ENCODE measurements at places on chromosomes 1 and 21.

- no peak for DNase-seq
Observed at GRCh38 chr1:236471653-236472052, 52.1 kb upstream of the LGALS8 start.

DNA sequence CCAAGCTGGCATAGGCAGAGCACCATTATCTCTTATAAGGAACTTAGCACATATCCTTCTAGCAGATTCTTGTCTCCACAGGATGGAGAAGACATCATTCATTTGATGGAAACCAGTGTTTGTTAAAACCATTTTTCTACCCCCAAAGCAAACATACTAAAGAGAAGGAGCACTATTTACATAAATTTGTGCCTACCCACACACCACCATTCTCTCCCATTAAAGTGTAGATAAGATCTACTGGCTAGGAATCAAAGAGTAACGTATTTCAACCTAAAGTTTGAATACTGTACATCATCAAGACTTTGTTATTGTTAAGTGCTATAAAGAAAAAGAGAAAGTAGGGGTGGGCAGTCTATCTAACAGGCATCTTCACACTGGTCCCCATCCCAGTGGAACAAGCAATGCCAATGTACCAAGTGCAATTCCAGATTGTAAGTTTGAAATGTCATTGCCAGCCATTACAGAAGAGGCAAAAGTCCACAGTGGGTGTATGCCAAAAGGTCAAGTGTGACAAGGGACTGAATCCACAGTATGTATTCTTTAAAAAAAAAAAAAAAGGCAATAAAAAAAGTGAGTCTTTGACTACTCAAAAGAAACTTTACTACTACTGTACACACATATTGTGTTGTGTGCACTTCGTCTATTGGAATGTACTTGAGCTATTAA lies 18.8 kb downstream of the CCSAP start:
- DNase-seq: no peak

DNA sequence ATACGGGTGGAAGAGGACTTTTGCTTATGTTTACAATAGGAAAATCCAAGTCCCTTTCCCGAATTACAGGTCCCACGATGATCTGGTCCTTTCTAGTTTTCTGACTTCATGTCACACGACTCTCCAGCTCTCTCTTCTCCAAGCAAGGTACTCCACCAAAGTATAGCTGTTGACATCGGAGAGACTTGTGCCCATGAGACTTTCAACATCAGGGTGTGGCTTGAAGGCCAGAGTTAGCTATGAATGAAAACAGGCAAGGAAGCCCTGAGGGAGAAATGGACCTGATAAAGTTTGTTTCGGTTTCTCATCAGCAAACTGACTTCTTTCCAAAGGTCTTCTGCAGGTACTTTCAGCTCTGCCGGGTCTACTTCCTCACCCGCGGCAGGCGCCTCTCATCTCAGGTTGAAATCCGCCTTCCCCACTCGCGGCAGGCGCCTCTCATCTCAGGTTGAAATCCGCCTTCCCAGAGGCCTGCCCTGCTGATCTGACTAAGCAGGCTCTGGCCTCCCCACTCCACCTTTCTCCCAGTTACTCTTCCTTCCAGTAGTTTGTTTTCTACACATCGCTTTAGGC lies 2.1 kb upstream of the PER3 start:
- peak; percentile 24 for DNase-seq

DNA sequence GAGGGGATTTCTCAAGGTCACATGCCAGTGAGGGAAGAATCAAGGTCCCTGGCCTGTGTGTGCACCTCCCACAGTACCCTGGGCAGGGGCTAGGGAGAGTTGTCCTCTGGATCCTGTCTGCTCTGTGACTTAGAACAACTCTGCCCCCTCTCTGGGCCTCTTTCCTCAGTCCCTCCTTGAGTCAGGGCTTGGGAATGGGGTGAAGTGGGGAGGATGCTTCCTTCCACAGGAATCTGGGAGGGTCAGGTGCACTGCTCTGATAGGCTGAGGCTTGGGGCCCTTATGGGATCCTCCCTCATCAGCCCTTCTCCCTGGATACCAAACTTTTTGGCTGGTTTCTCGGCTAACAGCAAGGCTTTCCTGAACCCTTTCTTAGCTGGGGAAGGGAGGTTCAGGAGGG lies 2.5 kb downstream of the TRNP1 start:
- DNase-seq: no peak

DNA sequence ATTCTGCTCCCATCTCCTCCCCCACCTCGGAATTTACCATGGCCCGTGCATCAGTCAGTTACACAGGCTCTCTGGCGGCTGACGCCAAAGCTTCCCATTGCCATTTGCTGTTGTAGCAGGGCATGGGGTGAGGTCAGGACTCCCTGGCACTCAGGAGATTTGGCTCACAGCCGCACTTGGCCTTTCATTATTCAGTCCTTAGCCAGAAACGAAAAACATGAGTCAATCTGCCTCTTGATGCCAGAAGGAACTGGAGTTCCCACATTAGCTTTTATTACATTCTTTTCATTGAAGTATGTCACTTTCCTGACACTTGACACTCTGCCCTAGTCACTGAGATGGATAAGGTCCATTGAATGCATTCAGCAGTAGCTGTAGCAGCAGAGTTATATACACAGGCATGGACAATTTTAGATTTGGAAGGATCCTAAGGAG lies 260.6 kb downstream of the CACNA1E start:
- no peak for DNase-seq

- no peak for DNase-seq
Observed at GRCh38 chr1:18929686-18930085, 26.8 kb downstream of the IFFO2 start.

DNA sequence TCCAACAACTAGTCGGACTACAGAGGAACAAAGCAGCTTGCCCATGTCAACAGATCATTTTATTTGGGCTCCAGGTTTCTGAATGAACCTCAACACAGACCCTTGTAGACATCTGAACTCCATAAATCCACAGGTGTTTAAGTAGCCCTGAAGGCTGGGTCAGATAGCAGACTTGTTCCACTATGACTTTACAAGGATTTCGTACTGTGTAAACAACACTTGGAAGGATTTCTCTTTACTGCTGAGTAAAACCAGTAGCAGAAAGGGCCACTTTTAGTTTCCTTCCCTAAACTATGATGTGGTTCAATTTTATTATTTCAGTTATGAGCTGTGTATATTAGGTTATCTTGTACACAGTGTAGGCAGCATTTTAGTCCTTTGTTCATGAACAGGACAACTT lies 316.4 kb upstream of the ADGRL2 start:
- DNase-seq: no peak

DNA sequence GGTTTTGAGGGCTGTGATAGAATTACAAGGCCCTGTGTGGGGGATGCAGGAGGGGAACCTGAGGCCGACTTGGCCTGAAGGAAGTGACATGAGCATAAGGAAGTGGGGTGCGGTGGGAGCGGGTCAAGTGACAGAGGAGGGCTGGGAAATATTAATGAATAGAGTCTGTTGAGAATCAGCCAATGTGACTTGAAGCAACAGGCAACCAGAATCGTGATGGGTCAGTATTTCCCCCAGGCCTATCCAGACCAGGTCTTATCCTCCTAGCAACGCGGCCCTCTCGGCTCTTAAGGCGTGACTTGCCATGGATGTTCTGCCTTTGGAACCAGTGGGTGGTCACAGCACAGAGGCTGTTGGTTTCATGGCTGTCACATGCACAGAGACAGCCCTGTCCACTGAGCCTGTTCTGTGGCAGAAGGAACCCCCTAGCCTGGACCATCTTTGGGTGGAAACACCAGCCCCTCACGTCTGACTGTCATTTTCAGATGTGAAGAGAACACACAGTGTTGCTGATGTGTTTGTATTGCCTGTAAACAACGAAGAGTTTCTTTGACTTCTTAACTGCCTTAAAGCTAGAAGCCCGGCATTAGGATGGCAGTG lies 468.8 kb downstream of the CAMTA1 start:
- DNase-seq: no peak

DNA sequence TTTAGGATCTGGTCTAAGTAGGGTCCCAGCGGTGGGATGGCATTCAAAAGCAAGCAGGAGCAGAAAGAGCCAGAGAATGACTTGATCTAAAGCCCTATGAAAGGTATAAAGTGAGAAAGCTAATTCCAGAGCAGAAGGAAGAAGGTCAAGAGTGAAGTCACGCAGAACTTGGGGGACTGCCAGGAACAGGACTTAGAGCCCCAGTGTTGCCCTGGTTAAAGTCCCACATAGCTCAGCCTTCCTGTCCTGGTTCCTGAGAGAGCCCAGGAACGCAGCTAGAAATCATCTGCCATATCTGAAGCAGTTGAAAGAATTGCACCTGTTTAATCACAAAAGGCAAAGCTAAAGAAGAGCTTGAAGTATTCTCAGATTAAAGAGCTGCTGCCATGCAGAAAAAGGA lies 160.6 kb upstream of the ATP1B1 start:
- DNase-seq: no peak

DNA sequence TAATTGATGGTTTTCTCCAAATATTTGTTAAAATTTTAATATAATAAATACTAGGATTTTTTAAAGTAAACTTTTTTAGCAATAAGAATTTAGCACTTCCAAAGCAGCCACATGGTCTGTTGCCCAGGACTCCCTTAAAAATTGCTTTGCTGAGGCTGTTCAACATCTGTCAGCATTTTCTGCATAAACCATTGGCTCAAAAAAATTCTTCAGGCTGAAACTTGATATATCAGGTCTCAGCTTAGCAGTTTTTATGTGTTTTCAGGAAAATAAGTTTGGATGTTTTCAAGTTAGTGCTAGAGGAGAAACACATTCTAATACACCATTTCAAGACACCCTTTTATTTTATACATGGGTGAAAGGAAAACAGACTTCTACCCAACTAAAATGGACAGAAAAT lies 69.1 kb upstream of the C1orf105 start:
- DNase-seq: no peak

GRCh38 chr1:43760745-43761317 lies 53.5 kb downstream of the ST3GAL3 start:
- DNase-seq: no peak

DNA sequence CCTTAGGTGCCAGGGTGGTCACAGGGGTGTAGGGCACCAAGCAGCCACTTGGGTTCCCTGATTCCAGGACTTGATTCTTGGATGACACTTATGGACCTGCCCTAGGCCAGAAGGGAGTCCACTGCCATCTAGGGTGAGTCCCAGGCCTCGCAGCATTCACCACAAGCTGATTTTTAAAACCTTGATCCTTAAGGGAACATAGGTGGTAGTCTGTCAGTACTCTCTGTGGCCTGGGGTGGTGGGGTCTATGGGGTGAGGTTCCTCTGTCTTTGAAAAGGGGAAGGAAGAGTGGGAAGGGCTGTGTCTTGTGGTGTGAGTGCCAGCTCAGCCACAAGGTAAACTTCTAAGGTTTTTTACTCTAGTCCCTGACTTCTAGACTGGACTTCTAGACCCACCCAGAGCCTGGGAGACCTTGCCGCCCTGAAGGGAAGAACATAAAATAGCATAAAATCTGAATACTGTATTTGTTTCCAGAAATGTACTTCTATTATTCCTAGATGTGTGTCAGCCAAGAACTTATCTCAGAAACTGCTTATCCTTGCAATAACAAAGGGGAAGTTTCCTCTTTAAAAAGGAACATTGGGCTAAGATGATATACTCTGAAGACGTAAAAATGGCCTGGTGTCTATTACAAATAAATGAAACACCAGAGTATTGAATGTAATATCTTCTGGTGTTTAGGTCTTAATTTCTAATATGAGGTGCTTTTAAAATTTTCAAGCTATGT lies 757.3 kb downstream of the LTN1 start:
- no peak for DNase-seq

GRCh38 chr1:71565262-71565661 lies 484.4 kb upstream of the ZRANB2 start:
- DNase-seq: no peak

- DNase-seq: peak; percentile 78
Observed at GRCh38 chr1:226677027-226678020, 61.8 kb downstream of the ITPKB start.

- no peak for DNase-seq
Observed at GRCh38 chr1:227901906-227902640, 45.7 kb downstream of the WNT9A start.

- DNase-seq: no peak
Observed at GRCh38 chr21:31526040-31526439, 133.5 kb upstream of the SOD1 start.

GRCh38 chr1:173608503-173609216 lies 5.8 kb upstream of the SLC9C2 start:
- DNase-seq: no peak

GRCh38 chr1:41714638-41715389 lies 203.9 kb downstream of the HIVEP3 start:
- DNase-seq: no peak

DNA sequence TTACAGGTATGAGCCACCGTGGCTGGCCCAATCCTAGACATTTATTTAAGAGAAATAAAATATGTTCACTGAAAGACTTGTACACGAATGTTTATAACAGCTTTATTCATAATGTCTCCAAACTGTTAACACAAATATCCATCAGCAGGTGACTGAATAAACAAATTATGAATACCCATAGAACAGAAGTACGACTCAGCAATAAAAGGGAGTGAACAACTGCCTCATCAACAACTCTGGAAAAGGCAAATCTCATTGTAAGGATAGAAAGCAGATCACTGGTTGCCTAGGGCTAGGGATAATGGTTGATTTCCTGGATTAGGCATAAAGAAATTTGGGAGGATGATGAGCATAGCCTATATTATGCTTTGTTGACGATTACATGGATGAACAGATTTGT lies 41.7 kb downstream of the GABPA start:
- no peak for DNase-seq

- no peak for DNase-seq
Observed at GRCh38 chr1:233627376-233627775, 13.5 kb downstream of the KCNK1 start.

GRCh38 chr21:30340714-30341573 lies 3.5 kb upstream of the KRTAP27-1 start:
- peak; percentile 47 for DNase-seq

DNA sequence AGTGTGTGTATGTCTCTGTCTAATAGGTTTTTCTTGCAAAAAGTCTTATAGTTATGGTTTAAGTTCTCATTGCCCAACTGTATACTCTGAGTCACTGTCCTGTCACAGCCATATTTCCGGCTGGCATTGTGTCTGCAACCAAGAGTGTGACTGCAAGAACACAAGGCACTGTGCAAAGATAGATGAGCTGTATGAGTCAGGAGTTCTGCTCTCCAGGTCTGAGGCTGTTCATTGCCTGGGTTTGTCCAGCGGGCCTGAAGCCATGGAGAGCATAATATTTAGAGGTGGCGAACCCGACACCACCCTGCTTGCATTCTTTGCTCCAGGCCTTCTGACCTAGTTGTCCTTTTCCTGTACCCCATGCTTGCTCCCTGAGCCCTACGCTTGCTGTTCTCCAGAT lies 50.9 kb upstream of the CNIH3 start:
- DNase-seq: no peak
